NCI-H510A (cell line): ENCODE measurements at places on chromosomes 12 and 14.

DNA sequence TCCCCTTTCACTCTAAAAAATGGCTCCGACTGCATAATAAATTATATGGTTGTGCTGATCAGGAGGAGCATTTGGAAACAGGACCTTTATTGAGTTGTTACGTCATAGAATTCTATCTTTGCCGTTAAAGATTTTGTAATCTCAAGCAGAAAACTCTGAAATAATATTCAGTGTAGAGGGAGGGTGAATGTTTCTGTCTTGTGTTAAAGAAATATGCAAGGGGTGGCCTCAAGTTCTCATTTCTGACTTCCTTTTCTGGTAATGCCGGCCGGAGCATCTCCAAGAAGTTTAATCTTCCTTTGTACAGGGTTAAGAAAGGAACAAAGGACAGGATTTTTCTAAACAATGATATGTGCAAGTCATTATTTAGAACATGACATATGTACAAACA, 165.1 kb downstream of the SLC38A4 start:
- DNase-seq = no peak

DNA sequence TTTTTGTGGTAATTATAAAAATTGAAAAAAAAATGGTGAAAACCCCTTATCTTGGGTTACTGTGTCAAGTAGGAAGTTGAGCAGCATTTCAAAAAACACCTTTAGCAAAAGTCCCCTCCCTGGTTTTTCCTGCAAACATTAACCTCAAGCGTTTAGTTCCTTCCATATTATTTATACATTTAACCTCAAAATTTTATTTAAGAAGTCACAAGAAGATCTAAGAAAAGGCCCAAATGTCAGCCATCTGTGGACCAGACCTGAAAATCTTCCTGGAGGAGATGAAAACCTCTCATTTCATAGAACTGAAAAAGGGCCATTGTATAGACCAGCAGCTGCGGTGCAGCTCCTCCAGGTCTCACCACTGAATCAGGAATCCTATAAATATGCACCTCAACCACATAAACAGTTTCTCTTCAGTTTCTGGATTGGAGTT, 40.4 kb upstream of the BTG1 start:
- no peak for DNase-seq

- DNase-seq = no peak
Observed at GRCh38 chr12:104057771-104058197, 6.5 kb upstream of the HCFC2 start.

- no peak for DNase-seq
Observed at GRCh38 chr12:87809916-87810315, 219.3 kb downstream of the C12orf50 start.

- DNase-seq = no peak
Observed at GRCh38 chr12:103929784-103930033, 501 bp upstream of the HSP90B1 start.

- DNase-seq = no peak
Observed at GRCh38 chr14:76583174-76583573, 178.1 kb upstream of the VASH1 start.

- DNase-seq = no peak
Observed at GRCh38 chr12:18861287-18861858, 123.5 kb downstream of the CAPZA3 start.

DNA sequence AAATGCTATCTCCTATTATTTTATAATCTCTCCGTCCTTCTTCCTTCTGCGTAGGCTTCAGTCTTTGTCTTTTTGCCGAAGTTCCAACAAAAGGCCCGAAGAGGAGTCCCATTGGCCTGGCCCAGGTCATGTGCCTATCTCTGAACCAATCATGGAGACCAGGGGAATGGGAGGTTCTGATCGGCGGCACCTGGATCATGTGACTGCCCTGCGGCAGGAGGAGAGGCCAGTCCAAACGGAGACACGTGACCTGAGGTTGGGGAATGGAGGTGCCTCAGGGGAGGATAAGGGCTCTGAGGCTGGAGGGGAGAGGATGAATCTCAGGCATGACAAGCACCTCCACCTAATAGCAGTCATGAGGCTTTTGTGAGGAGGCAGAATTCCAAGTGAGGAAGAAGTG, 86.0 kb downstream of the AACS start:
- DNase-seq = no peak

DNA sequence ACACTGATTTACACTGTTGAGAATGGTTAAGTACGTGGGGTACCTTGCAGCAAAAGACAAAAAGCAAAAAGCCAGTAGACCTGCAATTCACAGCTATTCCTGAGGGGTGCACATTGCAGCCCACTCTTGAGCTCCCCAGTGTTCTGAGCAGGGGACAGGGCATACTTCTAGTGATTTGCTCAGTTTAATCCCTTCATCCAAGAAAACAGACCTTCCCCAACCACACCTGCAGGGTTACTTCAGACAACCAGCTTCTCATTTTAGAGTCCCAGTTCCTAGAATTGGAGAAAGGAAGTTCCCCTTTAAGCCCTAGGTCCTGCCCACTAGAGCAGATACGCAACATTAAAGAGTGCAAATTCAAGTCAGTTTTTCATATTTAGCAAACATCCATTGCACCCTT, 3.6 kb upstream of the WSB2 start:
- DNase-seq = no peak

- no peak for DNase-seq
Observed at GRCh38 chr12:2035431-2036055, 17.2 kb upstream of the CACNA1C start.

GRCh38 chr12:55733858-55734257, 5.0 kb upstream of the CD63 start:
- DNase-seq = no peak

DNA sequence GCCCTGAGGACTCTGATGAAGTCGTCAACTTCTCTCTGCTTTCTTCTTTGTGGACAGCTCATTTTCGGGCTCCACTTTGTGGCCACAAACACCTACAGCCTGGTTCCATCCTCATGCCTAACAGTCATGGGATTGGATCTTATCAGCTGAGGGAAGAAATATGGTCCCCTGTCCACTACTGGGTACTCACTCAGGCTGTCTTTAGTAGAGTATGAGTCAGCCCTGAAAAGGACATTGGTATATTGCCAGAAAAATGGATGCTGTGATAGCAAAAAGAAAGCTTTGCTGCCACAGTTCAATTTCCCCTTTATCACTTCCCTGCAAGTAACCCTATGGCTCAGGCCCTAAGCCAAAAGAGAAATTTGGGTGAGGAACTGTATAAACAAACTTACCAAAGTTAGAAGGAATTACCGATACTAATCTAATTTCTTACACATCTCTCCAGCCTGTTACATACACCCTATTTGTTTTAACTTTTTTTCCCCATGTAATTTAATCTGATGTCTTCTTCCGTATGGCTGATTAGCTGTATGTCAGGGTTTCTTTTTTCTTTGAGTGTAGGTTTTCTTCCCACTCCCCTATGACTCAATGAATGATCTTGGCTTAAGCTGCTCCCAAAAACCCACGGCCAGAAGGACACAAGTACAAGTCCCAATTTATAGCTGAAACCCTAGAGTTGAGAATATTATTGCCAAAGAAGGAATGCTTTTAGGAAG, 29.1 kb downstream of the MTHFD1 start:
- DNase-seq = no peak

- DNase-seq = no peak
Observed at GRCh38 chr14:34214961-34215360, 247.1 kb downstream of the SPTSSA start.

DNA sequence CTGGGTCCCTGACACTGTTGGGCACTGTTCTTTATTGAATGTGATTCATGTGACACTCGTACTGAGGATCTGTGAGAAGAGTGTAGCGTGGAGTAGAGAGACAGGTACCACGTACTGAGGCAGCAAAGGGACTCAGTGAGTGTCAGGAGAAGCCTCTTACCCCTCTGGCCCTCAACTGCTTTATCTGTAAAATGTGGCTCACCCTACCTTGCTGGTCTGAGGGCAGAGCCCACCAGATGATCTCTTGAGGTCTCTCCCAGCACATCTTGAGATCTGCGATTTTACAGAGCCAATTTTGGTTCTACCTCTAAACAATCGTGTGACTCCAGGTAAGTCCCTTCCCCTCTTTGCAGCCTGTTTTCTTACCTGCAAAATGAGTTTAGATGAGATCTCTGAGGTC, 3.1 kb downstream of the CEBPE start:
- no peak for DNase-seq

DNA sequence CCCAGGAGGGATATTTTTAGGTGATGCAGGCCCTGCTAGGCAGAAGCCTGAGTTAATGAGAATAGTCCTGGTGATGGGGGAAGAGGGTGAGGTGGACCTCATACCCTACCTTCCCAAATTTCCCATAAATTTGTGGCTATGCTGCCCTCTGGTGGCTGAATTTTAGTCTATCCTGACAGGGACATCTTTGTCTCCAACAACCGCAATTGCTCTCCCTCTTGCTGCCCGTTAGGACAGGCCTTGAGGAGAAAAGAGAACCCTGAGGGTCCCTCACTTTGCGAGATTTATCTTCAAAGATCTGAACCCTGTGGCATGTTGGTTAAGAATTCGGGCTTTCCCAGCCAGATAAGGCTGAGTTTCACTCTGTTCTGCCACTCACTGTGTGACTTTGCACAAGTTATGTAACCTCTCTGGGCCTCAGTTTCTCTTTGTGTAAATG, 9.8 kb upstream of the ZNF385A start:
- DNase-seq = peak; percentile 21

DNA sequence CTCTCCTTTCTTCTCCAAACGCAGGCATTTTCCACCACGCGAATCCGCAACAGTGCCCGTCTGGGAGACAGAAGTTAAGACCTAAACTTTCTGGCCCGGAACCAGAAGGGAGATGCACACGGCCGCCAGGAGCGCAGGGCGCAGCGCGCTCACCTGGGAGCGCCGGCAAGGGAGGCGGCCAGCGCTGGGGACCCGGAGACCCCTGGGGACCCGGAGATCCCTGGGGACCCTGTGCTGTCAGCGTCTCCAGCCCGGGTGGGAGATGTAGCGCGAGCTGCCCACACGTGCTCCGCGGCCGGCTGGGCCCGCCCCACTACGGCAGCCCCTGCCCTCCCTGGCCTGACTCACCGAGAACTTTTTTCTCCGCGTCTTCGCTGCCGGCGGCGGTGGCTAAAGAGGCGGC, 620 bp downstream of the YBX3 start:
- DNase-seq = peak; percentile 34

DNA sequence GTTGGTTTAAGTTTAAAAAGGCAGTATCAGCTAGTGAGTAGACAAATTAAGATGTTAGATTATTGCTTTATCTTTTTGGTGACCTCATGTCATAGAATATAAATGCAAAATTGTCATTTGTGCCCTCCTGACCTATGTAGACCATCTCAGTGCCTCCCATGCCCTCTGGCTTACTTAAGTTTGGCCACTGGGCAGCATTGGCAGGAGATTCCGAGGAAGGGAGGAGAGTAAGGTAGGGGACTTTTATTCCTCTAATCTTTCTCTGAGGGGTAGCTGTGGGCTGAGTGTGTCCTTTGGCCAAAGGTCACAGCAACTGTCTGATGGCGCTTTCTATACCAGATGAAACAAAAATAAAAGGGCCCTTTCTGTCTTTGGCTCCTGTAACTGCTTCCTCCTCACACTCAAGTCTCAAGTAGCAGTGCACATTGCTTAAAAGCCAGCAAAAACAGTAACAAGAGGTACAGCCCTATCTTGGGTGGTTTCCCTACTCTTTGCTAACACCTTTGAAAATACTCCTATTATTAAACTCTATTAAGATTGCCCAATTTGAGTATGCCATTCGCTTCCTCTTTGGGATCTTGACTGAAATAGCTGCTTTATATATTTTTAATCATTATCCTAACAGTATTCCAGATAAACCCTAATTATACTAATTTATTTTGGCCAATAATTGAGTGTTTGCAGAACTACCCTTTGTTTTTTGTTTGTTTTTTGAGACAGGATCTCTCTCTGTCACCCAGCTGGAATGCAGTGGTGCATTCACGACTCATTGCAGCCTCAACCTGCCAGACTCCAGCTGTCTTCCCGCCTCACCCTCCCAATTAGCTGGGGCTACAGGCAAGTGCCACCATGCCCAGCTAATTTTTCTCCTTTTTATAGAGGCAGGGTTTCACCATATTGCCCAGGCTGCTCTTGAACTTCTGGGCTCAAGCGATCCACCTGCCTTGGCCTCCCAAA, 56.5 kb upstream of the KCNH3 start:
- no peak for DNase-seq

DNA sequence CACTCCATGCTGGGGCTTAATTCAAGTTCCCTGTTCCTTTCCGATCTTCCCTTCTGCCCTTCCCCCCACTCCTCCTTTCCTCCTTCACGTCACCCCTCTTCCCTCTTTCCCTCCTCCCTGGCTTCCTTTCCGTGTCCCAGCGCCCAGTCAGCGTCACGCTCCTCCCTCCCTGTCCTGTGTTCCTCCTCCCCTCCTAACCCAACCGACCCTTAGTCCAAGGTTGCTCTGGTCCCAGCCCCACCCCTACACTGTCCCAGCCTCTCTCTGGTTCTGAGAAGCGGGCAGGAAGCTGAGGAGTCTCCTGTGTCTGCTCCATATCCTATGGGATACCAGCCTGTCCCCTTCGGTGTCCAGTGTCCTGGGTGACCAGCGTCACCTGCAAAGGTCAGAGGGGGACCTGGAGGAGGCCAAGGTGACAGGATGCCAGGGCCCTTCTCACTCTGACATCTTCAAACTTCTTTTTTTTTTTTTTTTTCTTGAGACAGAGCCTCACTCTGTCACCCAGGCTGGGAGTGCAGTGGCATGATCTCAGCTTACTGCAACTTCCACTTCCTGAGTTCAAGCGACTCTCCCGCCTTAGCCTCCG, 56.2 kb upstream of the TSPAN9 start:
- DNase-seq = no peak

DNA sequence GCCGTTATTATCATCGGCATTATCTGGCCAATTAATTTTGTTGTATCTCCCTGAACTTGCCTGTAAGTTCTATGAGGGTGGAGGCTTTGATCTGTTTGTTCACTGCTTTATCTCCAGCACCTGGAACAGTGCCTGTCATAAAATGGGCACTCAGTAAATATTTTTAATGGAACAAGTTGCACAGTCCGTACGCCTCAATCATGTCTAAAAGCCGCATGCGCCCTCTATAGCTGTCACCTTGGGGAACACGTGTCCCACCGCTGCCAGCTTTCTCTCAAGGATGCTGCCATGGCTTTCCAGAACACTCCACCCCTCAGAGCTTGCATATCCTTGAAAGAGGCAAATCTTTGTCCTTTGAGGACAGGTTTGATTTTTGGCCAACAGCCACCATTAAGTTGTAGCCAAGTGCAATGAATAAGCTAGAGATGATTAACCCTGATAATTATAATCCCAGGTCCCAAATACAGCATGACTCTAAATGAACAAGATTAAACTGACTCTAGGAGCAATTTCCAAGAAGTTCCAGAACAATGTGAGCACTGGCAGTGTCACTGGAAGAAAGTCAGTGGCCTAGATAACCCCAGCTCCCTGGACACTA, 55.1 kb downstream of the ERH start:
- DNase-seq = no peak

- no peak for DNase-seq
Observed at GRCh38 chr12:30569426-30569825, 126.2 kb downstream of the IPO8 start.

GRCh38 chr12:2893007-2893406, 2.3 kb downstream of the TULP3 start:
- DNase-seq = no peak

GRCh38 chr14:66501592-66501991, 6.4 kb upstream of the GPHN start:
- no peak for DNase-seq

GRCh38 chr14:55707365-55707804, 127.4 kb downstream of the KTN1 start:
- peak; percentile 17 for DNase-seq
